ENCODE measurements at places on chromosomes 5 and 9. TPM values are rescaled to one million over a fixed set of nuclear protein-coding genes. Genes with fewer than 3 reads are reported as not detected.

DNA sequence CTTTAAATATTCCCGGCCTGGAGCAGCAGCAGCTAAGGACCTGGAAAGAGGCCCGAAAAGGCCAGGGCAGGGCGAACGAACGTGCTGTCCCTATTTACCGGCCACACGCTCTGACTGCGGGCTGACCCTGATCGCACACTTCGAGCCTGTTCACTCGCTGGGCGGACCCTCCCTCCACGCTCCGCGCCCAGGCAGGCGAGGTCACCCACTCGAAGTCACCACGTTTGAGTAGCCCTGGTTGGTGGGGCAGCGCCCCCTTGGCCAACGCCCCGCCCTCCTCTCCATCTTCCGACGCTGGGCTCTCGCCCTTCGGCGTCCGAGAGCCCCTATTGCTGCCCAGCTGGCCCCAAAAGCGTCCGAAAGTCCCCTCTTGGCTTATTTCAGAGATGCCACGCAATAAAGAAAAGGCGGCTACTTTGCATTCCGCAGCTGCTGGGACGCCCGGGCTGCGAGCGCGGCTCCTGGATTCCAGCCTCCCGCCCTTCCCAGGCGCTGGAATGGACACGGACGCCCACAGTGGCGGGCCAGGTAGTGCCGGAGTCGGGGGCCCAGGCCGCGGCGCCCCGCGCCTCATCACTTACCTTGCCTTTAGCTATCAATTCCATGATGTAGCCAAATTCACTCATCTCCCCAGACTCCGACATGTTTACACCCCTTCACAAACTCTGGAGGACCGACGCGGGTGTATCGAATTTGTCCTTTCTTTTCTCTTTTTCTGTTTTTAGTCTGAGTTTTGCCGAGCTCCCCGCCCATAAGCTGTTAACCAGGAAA, 9.9 kb upstream of the TRIM36 start:
- peak overlapping the region; percentile 51 for H3K4me3 ChIP-seq
- H3K36me3 ChIP-seq, result no peaks in the 10 kb centered on the region
- no peak overlapping the region for H3K27ac ChIP-seq

DNA sequence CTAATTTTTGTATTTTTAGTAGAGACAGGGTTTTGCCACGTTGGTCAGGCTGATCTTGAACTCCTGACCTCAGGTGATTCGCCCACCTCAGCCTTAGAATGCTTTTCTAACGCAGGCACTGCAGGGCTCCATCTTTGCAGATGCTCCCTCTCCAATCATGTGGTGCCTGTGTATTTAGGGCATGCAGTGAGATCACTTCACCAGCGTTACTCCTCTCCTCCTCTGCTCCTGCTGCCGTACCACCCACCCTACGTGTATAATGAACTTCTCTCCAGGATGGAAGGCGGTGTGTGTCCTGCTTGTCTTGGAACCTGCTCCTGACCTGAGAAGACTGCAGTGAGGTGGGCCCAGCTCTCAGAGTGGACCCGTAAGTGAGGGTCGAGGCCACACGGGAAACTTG, 13.6 kb upstream of the CFAP157 start:
- peaks cover 30% of the 10 kb centered on the region for H3K36me3 ChIP-seq
- no peak for DNase-seq
- no peaks in the 10 kb centered on the region for H3K27me3 ChIP-seq
- H3K4me1 ChIP-seq, result peaks cover 14% of the 10 kb centered on the region

DNA sequence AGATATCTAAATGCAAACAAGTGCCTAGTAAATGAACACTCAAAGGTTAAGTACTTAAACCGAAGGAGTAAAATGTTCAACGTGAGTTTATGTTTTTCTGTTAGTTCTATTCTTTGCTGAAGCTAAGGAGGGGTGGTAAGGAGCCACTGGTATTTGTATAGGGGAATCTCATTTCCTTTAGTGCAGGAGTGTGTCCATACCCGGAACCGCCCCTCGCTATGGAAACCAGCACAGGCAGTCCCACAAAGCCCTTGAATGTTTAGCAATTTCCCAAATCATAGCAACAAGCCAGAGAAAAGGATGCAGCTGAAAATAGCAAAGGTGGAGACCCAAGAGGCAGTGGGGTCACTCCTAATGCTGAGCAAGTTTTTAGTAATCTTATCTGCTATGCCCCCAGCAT, 78.8 kb upstream of the STK32A start:
- no peaks in the 10 kb centered on the region for H3K36me3 ChIP-seq
- H3K4me1 ChIP-seq, result no peaks in the 10 kb centered on the region
- peak; percentile 21 for DNase-seq
- H3K27ac ChIP-seq, result no peak overlapping the region
- no peak overlapping the region for H3K4me3 ChIP-seq
- H3K27me3 ChIP-seq, result no peaks in the 10 kb centered on the region

DNA sequence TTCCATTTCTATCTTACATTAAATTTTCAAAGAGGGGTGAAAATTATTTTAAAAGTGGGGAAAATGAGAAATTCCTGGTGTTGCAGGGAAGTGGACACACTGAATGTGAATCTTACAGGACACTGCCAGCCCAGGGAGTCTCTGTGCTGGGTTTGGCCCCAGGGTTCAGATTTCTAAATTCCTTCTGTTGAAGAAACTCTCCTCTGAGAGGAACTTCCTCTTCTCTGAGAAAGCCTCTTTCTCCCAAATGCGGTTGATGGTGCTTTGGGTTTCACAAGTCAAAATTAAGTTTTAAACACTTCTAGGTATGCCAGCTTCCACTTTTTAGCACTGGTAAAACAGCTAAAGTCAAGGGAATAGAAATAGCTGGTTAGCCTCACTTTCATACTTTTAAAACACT, 317.9 kb upstream of the ITGA1 start:
- no peaks in the 10 kb centered on the region for H3K4me1 ChIP-seq
- H3K4me3 ChIP-seq, result no peak overlapping the region
- peak; percentile 14 for DNase-seq
- H3K27ac ChIP-seq, result no peak overlapping the region
- H3K27me3 ChIP-seq, result no peaks in the 10 kb centered on the region

- no peaks in the 10 kb centered on the region for H3K27me3 ChIP-seq
- H3K27ac ChIP-seq, result peak overlapping the region; percentile 74
These were observed 491 bp downstream of the APC start for GRCh38 chr5:112738191-112738560.

Gene SH3PXD2B
- 19.2 TPM for total RNA-seq

- H3K27ac ChIP-seq, result no peak overlapping the region
- DNase-seq, result peak; percentile 63
- H3K36me3 ChIP-seq, result no peaks in the 10 kb centered on the region
- H3K27me3 ChIP-seq, result no peaks in the 10 kb centered on the region
- no peak overlapping the region for H3K4me3 ChIP-seq
These were observed 102.2 kb downstream of the DEPDC1B start for GRCh38 chr5:60597572-60598320.

DNA sequence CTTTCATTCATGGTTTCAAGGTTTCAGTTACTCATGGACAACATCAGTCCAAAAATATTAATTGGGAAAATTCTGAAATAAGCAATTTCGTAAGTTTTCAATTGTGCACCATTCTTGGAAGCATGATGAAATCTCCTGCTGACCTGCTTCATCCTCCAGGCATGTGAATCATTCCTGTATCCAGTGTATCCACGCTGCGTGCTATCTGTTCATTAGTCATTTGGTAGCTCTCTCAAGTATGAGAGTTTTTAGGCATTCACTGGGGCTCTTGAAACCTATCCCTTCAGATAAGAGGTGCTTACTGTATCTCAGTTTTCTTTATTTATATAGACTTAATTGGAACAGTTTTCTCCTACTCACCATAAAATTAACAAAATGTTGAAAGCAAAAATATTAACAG, 293.0 kb downstream of the CDH12 start:
- no peaks in the 10 kb centered on the region for H3K4me1 ChIP-seq
- no peaks in the 10 kb centered on the region for H3K36me3 ChIP-seq
- H3K27ac ChIP-seq, result no peak overlapping the region
- H3K27me3 ChIP-seq, result no peaks in the 10 kb centered on the region
- H3K4me3 ChIP-seq, result no peak overlapping the region

DNA sequence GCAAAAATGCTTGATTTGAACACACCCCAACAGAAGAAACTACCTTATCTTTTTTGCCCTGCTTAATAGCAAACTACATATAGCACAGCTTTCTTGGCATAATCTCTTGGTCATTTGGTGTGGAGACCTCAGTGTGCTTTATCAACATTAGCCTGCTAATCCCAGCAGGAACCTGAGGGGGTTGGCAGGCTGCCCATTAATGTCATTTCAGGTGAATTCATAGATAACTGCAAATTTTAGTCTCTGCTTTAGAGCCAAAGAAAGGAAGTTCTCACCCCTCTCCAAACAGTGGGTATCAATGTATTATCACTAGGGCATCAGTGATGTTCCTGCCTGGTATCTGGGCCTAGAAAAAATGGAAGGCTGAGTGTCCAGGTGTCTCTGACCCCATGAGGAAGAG, 489.0 kb downstream of the NTRK2 start:
- DNase-seq, result no peak
- H3K4me3 ChIP-seq, result no peak overlapping the region
- H3K27me3 ChIP-seq, result no peaks in the 10 kb centered on the region

- H3K27me3 ChIP-seq, result peaks cover 2% of the 10 kb centered on the region
- H3K27ac ChIP-seq, result no peak overlapping the region
- peaks cover 3% of the 10 kb centered on the region for H3K4me1 ChIP-seq
- no peak overlapping the region for H3K4me3 ChIP-seq
These were observed 86.7 kb downstream of the INSYN2B start for GRCh38 chr5:169893571-169893970.

DNA sequence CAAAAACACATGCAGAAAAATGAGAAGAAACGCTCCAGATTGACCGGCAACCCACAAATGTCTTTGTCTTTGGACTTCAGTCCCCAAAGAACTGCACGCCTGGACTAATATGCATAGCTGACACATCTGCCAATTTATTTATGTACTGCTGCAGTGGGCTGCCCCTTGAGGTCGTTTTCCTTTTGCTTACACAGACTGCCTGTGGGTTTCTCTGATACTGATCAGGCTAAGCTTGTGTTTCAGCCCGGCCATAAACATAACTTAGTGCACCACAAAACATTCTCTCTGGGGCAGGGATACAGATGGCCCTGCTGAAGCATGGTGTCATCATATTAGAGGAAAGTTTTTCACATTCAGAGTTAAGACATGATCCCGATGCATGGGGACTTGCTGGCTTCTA, 75.4 kb downstream of the NUDT12 start:
- H3K4me1 ChIP-seq, result peaks cover 8% of the 10 kb centered on the region
- DNase-seq, result peak; percentile 19
- H3K27me3 ChIP-seq, result no peaks in the 10 kb centered on the region

Gene GPX8
- total RNA-seq, result 78.1 TPM
